T follicular helper cell (primary cell): ENCODE measurements at places on chromosomes 16 and 17.

DNA sequence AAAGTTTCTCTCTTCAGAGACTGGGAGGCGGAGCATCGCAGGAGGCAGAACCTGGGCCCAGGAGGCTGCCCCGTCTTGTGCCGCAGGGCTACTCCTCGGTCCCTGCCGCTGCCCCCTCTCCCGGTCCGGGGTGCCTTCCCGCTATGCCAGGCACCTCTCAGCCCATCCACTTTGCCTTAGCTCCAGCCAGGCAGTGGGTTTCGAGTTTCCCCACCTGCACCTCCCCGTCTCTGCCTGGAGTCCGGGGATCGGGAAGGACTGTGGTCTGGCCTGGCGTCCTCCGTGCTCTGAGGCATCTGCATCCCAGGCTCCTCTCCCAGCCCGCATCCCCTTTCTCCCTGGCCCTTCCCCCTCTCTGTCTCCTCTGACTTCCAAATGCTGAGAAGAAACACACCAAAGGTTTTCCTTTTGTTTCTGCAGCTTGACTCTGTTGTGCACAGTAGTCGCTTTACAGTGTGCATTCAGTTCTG is 26.8 kb upstream of the PIK3R6 start:
- DNase-seq = no peak

DNA sequence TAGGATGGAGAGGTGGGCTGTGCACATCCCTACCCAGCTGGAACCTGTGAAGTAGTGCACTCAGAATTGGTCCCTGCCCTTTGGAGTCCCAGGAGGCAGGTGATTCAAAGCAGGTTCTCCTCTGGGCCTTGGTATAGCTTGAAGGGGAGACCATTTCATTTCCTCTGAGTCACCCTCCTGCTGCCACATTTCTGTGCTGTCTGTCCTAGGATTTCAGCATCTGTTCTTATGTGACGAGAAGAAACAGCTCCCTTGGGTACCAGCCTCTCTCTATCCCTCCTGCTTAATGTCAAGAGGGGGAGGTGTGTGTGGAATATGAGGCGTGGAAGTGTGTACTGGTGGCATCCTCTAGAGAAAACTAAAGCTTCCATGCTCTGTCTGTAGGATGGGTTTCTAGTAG is 5.0 kb upstream of the NFE2L1 start:
- DNase-seq = no peak

DNA sequence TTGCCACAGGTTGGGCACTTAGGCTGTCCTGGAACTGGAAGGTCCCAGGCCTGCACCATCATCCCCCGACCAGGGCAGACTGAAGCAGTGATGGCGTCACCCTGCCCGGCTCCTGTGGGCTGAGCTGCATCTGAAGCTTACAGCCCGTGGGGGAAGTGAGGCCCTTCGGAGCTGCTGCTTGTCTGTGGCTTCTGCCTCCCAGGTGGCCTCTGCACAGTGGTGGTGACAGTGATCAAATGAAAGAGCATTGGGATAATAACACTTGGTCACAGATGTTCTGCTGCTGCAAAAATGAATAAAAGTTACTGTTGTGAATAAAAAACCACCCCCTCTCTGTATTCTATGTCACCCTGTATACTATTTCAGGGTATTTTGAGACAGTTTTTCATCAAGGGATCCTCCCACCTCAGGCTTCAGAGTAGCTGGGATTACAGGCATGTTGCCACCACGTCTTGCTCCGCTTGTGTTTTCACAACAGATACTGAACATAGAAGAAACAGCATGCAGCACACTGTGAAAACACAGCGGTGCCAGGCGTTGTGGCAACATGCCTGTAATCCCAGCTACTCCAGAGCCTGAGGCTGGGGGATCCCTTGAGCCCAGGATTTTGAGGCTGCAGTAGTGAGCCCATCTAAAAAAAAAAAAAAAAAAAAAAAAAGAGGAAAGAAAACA is 165.0 kb downstream of the LGALS9B start:
- DNase-seq = no peak

GRCh38 chr17:64190472-64190871 is 60.5 kb upstream of the ERN1 start:
- no peak for DNase-seq

DNA sequence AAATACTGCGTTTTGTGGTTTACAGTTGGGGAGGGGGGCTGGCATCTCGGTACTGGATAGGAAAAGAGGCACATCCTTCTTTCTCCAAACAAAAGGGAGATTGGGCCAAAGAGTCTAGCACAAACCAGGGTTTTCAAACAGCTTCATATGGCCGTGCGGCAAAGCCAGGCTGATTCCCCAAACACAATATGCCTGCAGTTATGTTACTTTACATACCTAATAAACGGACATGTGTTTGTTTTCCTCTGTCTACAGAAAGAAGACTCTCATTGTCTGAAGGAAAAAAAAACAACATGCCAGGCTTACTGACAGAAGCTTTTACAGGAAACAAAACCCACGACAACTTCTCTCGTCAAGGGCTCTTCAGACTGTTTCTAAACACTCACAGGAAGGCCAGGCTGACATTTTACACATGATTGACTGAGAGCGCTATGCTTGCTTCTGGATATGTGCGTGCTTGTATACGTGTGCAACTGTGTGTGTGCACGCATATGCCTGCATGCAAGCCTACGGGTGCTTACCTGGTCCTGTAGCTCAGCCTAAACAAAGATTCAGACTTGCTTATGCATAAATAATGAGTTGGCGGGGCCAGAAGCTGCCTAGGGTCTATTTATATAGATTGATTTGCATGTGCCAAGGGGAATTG is 461.0 kb upstream of the C16orf82 start:
- DNase-seq = no peak

- no peak for DNase-seq
Observed at GRCh38 chr16:83336603-83337002, 471.2 kb upstream of the HSBP1 start.

DNA sequence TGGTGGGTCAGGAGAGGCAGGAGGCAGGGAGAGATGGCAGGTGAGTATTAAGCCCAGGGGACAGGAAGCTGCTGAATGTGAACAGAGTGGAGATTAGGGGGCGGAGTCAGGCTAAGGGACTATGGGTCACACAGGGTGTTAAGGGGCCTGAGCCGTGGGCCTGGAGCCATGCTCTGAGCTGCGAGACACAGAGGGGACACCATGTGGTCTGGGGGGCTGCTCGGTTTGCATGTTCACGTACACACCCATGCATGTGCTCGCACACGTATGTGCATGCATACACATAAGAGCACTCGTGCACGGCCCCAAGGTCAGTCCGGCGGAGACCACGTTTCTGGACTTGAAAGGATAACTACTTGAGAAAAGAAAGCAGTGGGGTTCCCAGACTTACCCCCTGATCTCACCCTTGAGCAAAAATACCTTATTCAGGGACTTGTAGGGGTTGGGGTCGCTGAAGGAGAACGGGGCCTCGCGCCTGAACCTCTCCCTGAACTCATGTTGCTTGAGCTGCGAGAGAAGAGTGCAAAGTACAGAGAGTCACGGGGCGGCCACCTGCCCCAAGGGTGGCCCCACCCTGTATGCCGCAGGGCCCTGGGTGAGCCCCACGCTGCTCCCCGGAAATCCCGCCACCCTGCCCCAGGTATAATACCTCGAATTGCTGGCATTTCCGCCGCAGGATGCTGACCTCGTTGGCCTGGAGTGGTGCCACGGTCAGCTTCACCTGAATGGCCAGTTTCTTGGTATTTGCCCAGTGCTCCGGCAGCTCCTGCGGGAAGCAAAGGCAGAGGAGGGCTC is 50.8 kb downstream of the DNAH17 start:
- no peak for DNase-seq

GRCh38 chr16:31664683-31665482 is 137.2 kb downstream of the AHSP start:
- DNase-seq = no peak

DNA sequence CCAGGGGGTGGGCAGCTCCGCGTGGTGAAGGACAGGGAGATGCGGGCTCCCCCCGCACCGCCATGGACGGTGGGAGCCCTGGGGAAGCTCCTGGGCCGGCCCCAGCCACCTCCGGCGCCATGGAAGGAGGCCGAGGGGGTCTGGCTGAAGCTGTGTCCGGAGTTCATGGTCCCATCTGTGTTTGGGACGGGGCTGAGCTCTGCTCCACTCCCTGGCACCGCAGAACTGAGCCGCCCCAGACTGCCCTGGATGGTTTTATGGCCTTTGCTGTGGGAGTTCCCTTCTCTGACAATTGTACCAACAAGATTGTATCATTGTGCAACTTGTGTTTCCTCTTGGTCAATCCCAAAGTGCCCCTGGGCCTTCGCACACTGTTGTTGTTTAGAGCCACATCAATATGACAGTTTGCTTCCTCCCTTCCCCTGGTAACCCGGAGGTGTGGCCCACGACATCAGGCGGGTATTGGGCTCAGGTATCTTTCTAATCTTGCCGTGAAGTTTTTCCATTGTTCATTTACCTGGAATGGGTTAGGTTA is 942 bp downstream of the KRT23 start:
- DNase-seq = no peak

DNA sequence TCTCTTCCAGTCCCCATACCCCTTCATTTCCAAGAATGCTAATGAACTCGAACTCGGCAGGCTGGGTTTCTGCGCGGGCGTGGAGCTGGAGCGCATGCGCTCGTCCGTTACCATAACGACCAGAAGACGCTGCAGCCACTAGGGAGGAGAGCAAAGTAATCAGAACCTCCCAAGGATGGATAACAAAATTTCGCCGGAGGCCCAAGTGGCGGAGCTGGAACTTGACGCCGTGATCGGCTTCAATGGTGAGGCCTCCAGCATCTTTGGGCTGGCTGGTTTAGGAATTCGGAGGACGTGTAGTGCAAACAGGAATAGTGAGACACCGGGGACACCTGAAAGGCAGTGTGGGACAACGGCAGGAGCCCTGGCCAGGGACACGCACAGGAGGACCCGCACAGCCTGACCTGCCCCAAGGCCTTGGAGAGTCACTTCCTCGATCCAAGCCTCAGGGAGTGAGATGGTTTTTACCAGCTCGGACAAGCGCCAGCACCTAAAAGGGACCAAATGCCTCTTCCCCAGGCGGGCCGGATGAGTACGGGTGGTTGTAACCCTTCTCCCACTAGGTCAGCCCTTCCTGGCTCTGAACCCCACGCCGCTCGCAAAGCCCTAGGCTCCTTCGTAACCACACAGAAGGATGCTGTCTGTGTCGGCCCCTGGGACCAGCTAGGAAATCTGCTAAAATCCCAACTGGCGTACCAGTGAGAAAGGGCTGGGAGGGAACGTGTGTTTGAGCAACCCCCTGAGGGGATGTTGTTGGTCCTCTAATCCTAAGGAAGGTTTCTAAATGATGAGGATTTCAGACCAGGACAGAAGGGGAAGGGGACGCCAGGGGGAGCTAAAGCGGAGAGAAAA is at the start of gene CFAP52:
Gene CFAP52 (plus strand): TSS at position 122 of the 852 bp plus-strand sequence. CDS start 54 bp downstream, at position 176.
- DNase-seq = peak; percentile 63

DNA sequence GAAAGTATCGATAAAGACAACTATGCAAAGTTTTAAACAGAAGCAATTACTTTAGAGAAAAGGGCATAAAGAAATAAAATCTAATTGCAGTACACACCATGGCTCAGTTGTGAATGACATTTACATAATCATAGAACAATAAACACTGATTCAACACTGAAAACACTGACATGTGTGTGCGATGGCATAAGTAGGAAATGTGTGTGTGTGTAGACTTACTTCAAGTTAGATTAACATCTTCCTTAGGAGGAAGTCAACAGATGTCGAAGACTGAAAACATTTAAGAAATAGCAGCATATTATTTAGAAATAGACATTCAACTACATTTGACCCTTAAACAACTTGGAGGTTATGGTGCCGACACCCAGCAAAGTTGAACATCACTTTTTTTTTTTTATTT is 172.4 kb downstream of the STX8 start:
- no peak for DNase-seq

GRCh38 chr16:85945424-85945751 is 46.4 kb downstream of the IRF8 start:
- no peak for DNase-seq

- no peak for DNase-seq
Observed at GRCh38 chr17:77873500-77874302, 84.8 kb upstream of the TNRC6C start.

GRCh38 chr17:79796444-79796762 is 474 bp downstream of the CBX8 start:
- DNase-seq = no peak

DNA sequence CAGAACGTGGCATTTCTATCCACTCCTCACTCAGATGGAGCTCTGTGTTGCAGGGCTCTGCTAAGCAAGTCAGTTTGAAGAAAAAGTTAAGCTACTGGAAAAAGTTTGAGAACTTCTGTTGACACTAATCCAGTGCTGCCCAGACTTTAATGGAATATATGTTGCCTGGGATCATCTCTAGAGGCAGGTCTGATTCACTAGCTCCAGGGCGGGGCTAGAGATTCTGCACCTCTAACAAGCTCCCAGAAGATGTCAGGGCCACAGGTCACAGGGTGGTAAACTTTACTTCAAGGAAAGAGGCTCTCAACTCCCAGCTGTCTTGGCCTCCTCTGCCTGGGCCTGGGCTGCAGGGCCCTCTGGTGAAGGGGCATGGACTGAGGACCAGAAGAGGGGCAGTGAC is 6.8 kb downstream of the TTYH2 start:
- no peak for DNase-seq

DNA sequence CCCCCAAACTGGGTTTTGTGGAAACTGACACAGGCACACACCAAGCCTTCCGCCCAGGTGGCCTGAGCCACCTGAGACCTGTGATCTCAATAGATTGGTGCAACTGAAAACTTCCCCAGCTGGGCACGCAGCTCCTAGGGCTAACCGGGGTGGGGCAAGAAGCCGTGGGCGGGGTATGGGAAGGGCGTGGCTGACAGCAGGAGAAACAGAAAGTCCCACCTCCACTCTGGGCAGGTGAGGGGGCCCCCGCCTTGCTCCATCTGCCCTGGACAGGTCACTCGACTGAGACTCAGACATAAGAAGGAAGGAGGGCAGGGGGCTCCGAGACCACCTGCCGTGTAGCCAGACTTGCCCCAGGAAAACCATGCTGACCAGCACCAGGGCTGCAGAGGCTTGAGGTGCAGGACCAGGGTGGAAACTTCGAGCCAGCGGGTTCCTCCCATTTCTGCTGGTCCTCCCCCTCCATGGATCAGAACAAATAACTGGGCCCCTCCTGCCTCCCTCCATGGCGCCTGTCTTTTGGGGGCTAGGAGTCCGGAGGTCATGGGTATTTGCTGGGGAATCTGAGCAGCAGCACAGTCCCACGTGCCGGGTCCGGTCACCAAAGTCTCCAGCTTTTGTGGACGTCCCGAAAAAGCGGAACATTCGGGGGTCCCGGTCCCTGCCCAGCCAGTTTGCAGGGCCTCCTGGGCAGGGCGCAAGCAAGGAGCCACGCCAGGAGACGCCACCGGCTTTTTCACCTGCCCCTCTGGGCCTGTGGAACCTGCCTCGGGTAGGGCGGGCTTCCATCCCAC is 1.3 kb downstream of the TIMP2 start:
- peak; percentile 39 for DNase-seq

DNA sequence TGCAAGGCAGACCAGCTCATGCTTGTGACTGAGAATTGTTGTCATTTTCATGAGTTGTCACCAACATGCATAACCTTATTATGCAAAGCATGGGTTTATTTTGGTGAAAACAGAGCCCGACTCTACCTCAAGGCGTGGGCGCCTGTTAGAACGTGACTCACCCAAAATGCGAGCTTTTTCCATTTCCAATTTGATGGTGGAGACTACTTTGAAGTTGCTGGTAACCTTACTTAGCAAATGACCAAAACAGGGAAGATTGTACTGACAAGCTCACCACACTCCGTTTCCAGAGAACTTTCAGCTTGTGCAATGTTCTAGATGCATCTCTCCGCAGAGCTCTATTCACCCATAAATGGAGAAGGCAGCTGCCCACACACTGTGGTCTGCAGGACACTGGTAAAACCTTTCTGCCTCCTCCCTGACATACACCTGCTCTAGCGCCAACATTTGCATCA is 284.5 kb downstream of the MAF start:
- DNase-seq = no peak

- DNase-seq = no peak
Observed at GRCh38 chr17:2598166-2598565, 4.7 kb downstream of the PAFAH1B1 start.
